Effector CD8-positive, alpha-beta T cell (primary cell): ENCODE measurements at places on chromosomes 16 and 17.

GRCh38 chr17:5823219-5823618, 238.9 kb upstream of the NLRP1 start:
- no peak for DNase-seq

GRCh38 chr16:80509872-80510271, 30.9 kb upstream of the DYNLRB2 start:
- DNase-seq = no peak

DNA sequence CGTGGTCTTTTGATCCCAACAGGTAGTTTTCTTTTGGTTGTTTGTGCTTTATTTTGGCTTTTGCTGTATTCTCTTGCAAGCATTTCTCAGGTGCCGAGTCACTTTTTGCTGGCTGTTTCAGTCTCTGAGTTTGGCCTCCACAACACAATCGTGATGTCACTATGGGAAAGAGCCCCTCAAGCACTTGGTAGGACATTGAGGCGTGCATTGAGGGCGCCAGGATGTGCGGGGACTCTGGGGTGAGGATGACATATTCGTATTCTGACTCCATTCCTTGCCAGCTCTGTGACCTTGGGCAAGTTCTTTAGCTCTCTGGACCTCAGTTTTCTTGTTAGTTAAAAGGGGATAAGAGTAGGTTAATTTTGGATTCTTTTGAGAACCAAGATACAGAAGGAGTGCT, 13.0 kb downstream of the KSR1 start:
- DNase-seq = no peak

- no peak for DNase-seq
Measured at GRCh38 chr16:88528902-88529318, 41.3 kb upstream of the ZC3H18 start.

DNA sequence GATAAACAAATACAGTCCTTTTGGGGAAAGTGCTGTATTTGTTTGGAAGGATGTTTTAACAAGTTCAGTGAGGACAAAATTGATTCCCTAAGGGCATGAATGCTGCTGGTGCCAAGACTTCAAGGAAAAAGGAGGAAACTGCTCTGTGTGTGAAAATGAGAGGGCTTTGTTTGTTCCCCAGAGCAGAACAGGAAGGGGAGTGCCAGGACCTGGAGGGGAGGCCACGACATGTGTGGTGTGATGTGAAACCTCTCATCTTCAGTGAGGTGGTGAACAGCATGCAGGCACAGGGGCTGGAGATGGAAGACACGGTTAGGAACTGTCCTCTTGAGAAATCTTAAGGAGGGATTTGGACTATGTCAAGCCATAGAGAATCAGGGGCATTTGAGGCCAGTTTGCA, 46.6 kb upstream of the GRIN2A start:
- DNase-seq = no peak

- DNase-seq = no peak
Measured at GRCh38 chr17:40363111-40363827, 1.3 kb downstream of the GJD3 start.

DNA sequence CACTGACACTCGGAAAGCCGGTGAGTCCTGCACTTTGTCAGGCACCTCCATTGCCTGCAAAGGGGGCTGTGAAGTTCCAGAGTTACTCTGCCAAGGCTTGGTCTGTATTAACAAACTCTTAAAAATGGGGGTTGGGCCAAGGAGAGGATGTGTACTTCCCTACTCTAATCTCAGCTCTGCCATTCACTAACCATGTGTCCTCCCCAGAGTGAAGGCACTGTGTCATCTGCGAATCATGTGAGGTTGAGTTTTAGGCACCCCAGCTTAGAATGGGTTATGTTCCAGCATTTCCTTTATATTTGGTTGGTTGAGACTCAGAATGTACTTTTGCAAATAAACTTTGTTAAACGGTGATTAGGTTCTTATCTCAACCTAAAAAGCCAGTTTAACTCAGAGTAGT, 24.9 kb downstream of the ERCC4 start:
- no peak for DNase-seq

- DNase-seq = no peak
Measured at GRCh38 chr17:37338847-37339246, 36.9 kb upstream of the C17orf78 start.

DNA sequence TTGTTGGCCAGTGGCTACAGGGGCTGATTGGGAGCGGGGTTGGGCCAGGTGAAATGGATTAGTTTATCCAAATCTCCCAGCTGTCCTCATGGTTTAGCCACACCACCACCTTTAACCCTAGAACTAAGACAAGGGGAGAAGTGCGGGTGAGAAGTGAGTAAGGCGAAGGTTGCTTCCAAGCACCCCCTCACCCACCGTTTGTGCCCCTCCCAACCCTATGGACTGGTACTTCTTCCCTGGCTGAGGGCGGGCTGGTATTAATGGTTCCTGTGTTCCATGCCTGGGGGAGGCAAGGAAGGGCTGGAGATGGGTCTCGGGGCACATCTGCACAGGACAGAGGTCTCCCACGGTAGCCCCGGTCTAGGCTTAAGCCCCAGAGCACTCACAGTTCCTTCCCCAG, 25.1 kb downstream of the NT5M start:
- no peak for DNase-seq

- no peak for DNase-seq
Measured at GRCh38 chr17:83058266-83058798, 21.1 kb upstream of the METRNL start.

DNA sequence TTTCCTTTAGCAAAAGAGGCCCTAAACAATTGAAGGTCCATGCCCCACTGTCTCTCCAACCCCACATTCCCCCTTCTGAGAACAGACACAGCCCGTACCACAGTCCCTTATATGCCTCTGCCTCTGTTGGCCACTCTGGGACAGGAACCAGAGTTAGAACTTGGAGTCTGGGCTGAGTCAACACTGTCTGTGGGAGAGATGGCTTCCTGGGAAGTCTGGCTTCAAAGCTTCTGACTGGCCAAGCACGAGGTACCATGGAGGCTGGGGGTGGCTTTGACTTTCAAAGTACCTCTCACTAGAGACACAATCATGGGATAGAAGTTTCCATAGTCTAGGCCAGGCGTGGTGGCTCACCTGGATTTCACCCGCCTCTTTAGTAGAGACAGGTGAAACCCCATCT, 14.9 kb upstream of the SPOP start:
- DNase-seq = no peak
